ENCODE measurements at places on chromosomes 6 and 20.

DNA sequence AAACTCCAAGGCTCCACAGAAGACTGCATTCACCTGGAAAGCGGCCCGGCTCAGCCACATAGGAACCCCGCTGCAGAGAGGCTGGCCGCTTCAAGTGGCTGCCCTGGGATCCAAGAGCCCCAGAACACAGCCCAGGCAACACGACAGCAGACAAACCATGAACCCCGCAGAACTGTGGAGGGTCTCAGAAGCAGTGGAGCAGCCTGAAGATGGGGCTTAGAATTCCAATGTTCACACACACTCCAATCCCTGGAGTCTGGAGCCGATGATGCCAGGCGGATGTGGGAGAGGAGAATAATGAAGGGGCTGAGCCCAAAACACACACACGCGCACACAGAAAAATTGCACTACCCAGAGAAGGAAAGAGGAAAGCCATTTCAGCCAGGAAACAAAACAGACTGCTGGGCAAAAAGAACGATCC, 52.4 kb downstream of the NINL start:
- DNase-seq, result peak; percentile 47

DNA sequence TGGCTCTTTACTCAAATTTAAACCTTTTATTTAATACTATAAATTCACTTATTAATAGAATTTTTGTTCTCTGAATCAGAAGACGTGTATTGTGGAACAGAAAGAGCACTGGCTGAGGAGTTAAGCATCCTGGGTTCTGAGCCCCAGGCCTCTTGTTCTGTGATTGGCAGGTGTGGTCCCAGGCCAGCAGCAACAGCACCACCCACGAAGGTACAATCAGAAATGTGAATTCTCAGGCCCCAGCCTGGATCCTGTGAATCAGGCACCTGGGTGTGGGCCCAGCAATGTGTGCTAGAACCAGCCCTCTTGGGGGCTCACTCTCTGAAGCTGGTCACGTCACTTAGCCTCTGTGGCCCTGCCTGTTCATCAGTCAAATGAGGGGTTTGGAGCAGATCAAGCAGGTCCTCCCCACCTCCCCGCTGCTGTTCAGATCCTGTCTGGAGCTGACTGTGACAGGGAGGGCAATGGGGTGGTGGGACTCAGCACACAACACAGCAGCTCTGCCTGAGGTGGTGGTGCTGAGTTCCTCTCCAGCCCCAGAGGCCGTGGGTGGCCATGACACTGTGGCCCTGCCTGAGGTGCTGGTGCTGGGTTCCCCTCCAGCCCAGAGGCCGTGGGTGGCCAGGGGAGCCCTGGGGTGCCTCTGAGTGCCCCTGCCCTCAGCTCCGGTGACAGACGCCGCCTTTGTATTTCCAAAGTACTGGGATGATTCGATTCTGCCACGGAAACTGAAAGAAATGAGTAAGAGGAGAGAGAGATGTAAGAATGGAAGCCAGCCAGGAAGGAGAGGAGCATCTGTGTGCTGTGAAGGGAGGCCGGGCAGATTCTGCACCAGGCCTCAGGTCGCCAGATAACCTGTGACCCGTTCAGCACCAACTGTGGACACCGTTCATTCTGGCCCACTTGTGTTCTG, 41.6 kb upstream of the FRMD1 start:
- no peak for DNase-seq

DNA sequence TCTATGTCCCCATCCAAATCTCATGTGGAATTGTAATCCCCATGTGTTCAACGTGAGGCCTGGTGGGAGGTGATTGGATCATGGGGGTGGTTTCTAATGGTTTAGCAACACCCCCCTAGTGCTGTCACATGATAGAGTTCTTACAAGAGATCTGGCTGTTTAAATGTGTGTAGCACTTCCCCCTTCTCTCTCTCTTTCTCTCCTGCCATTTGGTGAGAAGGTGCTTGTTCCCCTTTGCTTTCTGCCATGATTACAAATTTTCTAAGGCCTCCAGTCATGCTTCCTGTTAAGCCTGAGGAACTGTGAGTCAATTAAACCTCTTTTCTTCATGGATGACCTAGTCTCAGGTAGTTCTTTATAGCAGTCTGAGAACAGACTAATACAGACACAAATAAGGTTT, 165.4 kb downstream of the OGFRL1 start:
- DNase-seq, result no peak

DNA sequence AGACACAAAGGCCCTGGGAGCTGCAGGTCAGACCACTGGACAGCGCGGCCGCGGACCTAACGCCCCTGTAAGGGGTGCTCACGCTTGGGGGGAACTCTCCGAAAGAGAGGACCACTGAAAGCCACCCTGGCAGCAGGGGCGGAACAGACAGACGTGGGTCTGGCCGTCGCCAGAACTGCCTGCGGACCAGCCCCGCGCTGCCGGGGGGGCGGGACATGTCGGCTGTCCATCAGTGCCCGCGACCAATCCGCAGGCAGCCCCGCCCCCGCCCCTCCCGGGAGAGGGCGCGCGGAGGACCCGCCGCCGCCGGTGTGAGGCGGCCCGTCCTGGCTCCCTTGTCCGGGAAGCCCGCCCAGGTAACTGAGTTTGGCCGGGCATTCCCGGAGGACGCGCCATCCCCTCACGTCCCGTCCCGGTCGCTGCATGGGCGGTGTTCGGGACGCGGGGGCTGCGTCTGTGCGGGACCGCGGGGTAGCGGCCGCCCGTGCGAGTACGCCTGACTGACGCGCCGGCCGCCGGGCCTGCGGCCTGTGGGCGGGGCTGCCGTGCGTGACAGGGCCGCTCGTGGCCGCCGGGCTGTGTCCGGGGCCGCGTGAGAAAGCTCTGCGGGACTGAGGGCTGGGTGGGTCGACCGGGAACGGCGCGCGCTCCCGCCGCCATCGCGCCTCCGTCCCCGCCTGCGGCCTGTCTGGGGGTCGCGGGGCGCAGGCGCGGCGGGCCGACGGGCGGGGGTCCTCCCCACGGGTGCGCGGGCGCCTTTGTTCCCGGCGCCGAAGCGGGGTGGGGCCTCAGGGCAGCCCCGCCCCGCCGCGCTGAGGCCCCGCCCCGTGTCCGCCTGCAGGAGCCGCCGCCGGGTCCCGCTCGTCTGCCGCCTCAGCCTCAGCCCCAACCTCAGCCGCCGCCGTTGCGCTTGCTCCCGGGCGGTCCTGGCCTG, at the start of gene PLCG1:
Gene PLCG1, plus strand, starts transcription at position 864 of the 934 bp plus-strand sequence. CDS start 99 bp downstream, outside the sequence.
- DNase-seq, result peak; percentile 87

DNA sequence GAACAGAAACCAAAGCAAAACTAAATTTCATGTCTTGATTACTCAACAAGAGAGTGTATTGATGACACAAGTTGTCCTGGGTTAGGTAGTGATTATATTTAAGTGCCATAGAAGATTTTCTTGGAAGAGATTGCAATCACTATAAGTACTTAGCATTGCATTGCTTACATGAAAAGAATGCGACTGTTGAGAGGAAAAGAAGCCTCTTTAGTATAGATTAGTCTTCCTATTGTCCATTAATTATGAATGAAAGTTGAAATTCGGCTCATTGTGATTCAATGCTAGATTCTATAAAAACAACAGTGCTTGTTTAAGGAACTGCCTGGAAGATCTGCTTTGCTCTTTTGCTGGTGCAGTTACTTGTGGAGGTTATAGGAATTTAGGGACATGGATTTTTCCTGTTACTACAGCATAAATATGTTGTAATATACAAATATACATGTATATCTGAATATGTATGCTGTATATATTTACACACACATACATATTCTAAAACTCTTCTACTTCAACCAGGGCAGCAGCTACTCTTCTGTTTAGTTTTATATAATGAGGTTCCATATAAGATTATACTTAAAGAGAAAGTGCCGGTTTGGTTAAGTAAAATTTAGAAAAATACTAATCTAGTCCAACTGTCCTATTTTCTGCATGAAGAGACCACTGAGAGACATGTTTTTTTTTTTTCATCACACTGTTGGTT, 796.3 kb downstream of the KIF16B start:
- no peak for DNase-seq

GRCh38 chr6:44504301-44504791, 116.8 kb downstream of the CDC5L start:
- peak; percentile 59 for DNase-seq

- peak; percentile 85 for DNase-seq
Measured at GRCh38 chr20:33909331-33909921, 84.3 kb upstream of the RALY start.

GRCh38 chr20:51797357-51798025, 4.8 kb downstream of the SALL4 start:
- DNase-seq, result peak; percentile 15

- no peak for DNase-seq
Measured at GRCh38 chr6:44598679-44599078, 211.2 kb downstream of the CDC5L start.

DNA sequence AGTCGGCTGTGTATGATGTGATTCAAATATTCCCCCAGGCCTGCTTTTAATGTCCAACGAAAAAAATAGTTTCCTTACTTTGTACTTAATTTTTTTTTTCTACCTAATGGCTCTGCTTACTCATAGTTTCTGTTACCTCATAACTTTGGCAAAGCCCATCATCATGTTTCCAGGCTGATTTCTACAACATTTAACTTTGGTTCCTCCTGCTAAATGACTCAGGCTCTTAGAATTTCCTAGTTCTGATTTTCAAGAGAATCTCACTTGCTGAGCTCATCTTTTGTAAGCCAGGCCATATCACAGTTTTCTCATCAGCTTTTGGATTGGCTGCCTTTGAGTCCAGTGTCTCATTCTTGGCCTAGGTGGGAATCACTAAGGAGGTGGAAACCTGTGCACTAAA, 323.1 kb downstream of the HDGFL1 start:
- DNase-seq, result peak; percentile 98

GRCh38 chr6:170147832-170148708, 142.8 kb downstream of the DLL1 start:
- no peak for DNase-seq

GRCh38 chr6:133863228-133863627, 25.7 kb upstream of the TCF21 start:
- no peak for DNase-seq

- DNase-seq, result no peak
Measured at GRCh38 chr6:15458021-15458459, 204.8 kb downstream of the DTNBP1 start.

GRCh38 chr6:96196633-96197032, 180.9 kb downstream of the FUT9 start:
- no peak for DNase-seq

- no peak for DNase-seq
Measured at GRCh38 chr6:88361298-88361697, 195.2 kb upstream of the CNR1 start.

All from astrocyte of the spinal cord (primary cell).